NT2/D1 (cell line): ENCODE measurements at places on chromosomes 12 and 14.

GRCh38 chr12:94165670-94166364 lies 17.4 kb downstream of the PLXNC1 start:
- no peak for DNase-seq

- peak; percentile 49 for DNase-seq
Observed at GRCh38 chr12:48814262-48815125, 3.8 kb upstream of the CACNB3 start.

GRCh38 chr14:36019126-36019525 lies 157.4 kb downstream of the PTCSC3 start:
- DNase-seq, result no peak

- DNase-seq, result no peak
Observed at GRCh38 chr14:86505808-86506207, 975.9 kb downstream of the FLRT2 start.

DNA sequence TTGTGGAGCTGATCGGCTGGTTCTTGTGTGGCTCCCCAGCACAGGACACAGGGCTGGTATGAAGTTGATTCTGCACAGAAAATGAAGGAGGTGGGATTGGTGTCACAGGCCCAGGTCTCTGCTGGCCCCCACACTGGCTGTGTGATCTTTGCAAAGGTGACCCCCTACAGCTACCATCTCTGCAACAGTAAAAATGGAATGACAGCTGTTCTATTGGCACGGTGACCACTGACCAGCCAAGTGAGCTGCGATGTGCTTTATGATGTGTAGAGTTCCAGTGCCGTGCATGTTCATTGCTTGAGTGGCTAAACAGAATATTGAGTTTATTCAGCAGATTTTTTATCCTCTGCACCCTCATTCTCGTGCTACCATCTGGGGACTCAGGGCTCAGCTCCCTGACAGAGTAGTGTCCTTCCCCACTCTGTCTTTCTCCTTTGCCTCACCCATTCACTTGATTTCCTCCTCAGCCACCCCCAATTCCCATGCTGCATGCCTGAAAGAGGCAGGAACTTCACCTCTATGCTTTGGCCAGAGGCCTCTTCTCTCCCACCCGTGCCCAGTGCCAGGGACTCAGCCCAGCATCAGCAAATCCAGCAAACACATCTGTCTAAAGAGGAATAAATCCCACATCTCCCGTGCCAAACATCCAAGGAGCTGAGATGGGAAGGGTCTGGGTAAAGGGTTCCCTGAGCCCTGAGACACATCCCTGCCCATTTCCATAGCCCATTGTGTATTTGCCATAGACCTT lies 21.2 kb downstream of the C14orf132 start:
- DNase-seq, result no peak

DNA sequence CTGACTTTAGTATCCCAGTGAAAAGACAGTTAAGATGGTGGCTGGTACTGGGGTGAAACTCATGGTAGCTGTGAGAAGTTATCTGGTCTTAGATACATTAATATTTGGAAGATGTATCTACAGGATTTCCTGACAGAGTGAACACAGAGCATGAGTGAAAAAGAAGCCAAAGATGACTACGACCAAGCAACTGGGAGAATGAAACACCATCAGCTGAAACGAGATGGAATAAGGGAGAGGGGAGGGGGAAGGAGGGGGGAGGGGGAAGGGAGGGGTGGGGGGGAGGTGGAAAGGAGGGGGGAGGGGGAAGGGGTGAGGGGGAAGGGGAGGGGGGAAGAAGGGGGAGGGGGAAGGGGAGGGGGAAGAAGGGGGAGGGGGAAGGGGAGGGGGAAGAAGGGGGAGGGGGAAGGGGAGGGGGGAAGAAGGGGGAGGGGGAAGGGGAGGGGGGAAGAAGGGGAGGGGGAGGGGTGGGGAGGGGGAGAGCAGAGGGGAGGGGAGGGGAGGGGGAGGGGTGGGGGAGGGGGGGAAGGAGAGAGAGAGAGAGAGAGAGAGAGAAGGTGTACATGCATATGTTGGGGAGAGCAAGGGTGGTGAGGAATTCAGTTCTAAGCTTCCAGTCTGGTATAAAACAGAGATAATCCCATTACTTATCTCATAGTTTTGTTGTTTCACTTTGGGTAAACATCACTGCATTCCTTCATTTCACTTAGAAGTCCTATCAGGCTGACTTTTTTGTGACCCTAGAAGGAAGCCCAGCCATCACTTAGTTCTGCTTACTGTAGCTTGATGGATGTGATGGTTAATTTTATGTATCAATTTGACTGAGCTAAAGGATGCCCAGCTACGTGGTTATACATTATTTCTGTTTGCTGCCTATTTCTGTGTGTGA lies 73.9 kb downstream of the SPPL3 start:
- no peak for DNase-seq

- DNase-seq, result no peak
Observed at GRCh38 chr12:4225571-4225970, 48.0 kb upstream of the CCND2 start.

DNA sequence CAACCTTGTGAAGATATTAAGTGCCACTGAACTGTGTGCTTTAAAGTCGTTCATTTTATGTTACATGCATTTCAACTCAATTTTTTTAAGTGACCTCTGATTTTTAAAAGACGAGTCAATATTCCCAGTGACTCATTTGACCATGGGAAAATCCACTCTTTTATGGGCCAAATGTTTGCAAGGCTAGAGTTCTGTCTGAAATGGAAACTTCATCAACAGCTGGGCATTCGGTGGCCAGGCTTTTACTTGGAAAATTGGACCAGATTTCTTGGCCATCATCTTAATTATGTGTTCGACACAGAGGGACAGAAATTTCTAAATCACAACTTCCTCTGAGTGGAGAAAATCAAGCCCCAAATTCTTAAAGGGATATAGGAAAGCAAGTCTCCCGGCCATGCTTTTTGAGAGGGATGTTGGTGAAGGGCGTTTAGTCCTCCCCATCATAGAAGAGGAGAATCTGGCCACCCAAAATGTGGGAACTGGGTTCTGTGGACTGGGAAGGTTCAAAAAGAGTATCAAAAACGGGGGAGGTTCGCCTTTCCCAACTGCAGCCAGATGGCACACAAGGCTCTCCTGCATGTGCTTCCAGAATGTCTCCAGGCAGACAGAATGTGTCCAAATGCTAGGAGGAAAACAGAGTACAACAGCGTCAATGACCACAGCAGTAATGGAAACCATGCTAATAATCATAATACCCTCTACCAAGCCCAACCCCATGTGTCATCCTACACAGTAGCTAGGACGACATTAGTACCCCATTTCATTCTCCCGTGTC lies 40.9 kb upstream of the FZD10 start:
- DNase-seq, result no peak

GRCh38 chr14:52011523-52011922 lies 22.2 kb downstream of the RTRAF start:
- no peak for DNase-seq

GRCh38 chr12:26195250-26195640 lies at the start of gene SSPN:
SSPN (plus strand) TSS chr12:26195573; CDS start chr12:26195673, 100 bp downstream.
- peak; percentile 60 for DNase-seq

GRCh38 chr12:120841525-120841924 lies 62.6 kb downstream of the SPPL3 start:
- DNase-seq, result no peak

GRCh38 chr12:131911851-131912477 lies 17.1 kb upstream of the PUS1 start:
- no peak for DNase-seq

- no peak for DNase-seq
Observed at GRCh38 chr12:109269428-109269827, 39.7 kb downstream of the FOXN4 start.

DNA sequence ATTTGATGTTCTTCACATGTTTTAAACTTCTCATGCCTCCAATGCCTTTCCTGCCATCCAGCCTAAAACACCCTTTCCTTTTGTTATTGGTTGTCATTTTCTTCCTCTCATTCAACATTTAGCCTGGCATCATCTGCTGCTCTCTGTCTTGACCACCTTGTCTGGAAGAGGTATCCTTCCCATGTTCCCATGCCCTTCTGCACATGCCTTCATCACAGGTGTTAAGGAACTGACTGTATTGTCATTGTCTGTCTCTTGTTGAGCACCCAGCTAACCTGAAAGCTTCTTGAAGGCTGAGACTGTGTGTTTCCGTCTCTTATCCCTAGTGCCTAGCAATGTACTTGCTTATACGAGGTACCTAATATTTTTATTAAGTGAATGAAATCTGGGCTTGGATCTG lies 4.5 kb upstream of the LRP1 start:
- DNase-seq, result no peak

- peak; percentile 51 for DNase-seq
Observed at GRCh38 chr12:18139989-18140596, 50.1 kb upstream of the RERGL start.

DNA sequence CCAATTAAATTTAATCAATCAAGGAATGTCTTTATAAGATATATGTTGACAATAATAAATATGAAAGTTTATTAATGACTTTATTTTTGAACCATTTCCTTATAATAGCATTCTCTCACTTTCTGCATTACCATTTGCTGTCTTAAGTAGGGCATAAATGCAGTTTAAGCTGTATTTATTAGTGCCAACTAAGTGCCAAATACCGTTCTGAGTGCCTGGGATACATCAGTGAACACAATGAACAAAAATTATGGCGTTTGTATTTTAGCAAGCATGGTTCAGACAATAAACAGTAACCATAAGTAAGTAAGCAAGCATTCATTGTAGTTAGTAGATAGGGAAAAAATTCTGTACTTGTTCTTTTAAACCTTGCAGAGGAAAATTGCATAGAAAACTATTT lies 145.8 kb downstream of the FUT8 start:
- no peak for DNase-seq

- DNase-seq, result no peak
Observed at GRCh38 chr12:112185093-112185923, 59.9 kb downstream of the TRAFD1 start.

DNA sequence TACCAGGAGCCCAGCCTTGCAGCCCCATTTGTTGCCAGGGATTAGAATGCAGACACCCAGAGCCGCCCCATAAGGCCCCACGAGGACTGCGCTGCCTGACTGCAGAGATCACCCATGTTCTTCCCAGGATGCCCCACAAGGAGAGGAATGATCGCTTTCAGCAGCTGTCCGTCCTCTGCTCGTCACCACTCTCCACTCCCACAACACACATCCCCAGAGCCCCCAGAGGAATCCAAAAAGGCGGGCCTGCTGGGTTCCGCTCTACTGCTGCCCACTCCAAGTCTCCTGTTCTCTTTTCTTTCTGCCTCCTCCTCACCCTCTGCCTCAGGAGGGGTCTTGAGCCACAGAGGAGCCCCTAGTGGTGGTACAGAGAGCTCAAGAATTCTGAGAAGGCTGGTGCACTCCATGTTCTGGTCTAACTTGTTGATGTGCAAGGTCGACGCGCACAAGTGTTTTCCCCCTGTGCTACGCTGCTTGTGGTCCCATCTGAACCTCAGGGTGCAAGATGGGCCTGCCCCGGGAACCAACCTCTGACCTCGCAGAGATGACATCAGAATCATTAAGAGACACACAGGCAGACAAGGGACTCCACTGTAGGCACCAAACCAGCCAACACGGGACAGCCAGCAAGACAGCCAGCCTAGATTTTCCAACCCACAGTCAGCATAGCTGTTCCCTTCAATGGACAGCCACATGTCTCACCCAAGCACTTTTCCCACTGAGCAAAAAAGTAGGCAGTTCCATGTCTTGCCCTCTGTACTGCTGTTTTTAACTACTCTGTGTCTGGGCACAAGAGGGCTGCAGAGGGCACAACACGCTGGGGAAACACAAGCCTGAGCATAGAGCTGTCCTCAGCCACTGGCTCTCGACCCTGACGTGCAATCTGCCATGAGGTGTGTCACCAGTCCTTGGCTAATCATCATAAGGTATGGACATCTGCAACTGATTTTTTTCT lies 29.9 kb downstream of the PXN start:
- no peak for DNase-seq

DNA sequence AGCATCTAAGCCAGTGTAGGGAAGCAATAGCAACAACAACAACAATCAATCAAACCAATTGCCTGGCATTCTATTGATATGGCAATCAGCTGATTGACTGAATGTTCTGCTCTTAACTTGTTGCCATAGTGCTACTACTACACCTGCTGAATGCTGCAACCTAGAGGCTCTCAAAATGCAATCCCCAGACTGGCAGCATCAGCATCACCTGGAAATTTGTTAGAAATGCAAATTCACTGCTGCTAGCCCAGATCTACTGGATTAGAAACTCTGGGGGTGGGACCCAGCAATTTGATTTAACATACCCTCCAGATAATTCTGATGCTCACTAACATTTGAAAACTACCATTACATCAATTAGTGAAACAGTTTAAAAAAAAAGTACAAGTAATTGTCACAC lies 363.6 kb downstream of the SNAPC1 start:
- no peak for DNase-seq

DNA sequence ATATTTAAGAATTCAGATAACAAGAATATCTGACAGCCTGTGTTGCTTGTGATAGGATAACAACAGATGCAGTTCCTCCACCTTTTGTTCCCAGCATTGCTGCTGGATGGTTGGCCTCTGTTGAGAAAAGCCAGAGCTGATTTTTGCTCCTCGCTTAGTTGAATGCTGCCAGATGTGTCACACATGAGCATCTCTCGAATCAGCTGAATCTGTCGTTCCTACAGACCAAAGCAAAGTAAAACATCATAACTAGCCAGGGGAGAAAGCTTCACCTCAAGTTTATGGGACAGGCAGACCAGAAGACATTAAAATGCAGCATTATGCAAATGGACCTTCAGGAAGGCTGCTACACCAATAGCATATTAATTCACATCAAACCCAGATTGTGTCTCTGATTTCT lies 20.1 kb downstream of the RACGAP1 start:
- no peak for DNase-seq

DNA sequence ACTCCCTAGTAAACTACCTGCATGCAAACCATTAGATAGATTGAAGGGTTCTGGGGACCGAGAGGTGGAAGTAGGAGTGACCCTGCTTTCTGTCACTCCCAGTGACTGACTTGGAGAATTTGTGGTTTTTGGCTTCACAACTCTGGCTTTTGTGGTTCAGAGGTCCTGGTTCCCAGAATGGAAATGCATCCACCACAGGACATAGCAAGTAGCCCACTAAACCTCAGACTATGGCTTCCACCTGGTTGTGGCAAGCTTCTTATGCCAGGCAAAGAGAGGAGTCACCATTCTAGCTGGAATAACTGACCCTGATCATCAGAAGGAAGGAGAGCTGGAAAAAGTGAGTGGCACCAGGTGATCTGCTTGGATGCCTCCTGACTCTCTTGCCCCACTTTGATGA lies 162.4 kb upstream of the TMEM260 start:
- no peak for DNase-seq

GRCh38 chr14:94104731-94105130 lies 5.8 kb upstream of the IFI27 start:
- DNase-seq, result no peak

GRCh38 chr14:96797582-96798349 lies 584 bp downstream of the VRK1 start:
- peak; percentile 1 for DNase-seq
